ENCODE measurements at places on chromosomes 11 and 22.

GRCh38 chr11:59223611-59224010, 10.9 kb upstream of the MPEG1 start:
- DNase-seq = no peak

GRCh38 chr22:19916941-19917340, 24.6 kb upstream of the COMT start:
- no peak for DNase-seq

DNA sequence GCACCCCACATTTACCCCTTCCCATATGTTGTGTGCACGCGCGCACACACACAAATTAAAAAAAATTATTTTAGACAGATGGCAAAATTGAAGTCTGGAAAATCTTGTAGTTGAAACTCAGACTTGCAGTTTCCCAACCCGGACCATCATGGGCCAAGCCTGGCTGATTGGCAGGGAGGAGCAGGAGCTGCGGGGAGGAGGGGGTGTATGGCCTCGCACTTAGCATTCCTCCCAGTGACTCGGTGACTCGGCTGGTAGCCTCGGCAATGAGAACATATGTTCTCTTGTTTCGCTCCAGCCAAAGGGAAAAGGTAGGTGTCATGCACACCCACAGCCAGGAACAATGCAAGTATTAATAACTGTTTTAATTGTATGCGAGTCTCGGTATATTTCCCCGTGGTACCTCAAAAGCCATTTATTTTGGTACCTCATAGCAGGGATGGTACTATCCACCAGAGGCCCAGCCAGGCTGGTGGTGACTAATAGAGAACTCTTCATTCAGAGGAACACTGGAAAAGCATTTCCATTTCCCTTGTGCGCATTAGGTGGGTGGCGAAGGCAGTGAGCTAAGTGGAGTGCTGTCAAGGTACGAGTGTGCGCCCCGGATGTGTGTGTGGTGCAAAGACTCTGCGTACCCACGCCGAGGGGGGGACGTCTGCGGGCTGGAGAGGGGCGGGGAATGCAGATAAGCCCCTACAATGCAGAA, 92.5 kb downstream of the DSCAML1 start:
- no peak for DNase-seq

DNA sequence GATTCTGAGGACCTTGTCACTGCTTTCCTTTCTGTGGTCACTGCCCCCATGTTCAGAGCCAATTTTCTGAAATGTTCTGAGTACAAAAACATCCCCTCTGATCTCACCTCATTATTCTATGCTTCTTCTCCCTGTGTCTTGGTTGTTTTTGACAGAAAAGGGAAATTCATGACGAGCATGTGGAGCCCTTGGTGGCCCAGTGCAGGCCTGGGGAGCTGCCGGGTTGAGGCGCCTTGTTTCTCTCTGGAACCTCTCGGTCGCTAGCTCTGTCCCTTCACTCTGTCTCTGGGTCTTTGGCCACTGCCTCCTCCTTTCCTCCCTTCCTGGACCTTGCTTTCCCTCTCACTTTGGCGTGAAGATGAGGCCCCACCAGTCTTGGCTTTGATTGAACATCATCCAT, 63.0 kb upstream of the THY1 start:
- no peak for DNase-seq

- no peak for DNase-seq
These were observed 72.2 kb downstream of the PDHX start for GRCh38 chr11:34988294-34989255.

GRCh38 chr11:104000798-104001197, 35.6 kb upstream of the DDI1 start:
- DNase-seq = no peak

All from stimulated activated CD4-positive, alpha-beta T cell treated with anti-CD3 and anti-CD28 coated beads, Interleukin-1b, Interleukin-23, amount 100 ng/mL, for 48 hours (primary cell).